HEK293T (cell line): ENCODE measurements at places on chromosomes 2 and 18.

DNA sequence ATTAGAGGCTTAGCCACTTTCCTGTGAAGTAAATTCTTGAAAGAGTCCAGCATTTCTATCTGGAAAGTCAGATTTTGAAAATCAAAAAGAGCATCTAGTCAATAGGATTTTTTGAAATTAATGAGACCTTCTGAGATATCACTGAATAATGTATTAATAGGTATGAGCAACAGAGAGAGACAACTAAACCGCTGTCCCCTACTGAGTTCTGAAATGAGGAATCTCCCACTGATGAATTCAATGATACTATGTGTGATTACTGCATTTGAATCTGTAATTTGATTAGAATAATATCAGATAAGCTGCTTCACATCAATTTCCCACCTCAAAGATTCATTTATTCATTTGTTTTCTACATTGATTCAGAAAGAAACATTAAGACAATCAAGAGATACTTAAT, 252.8 kb downstream of the TMX3 start:
- no peak for DNase-seq

- DNase-seq: no peak
Measured at GRCh38 chr2:162232027-162232426, 11.2 kb downstream of the FAP start.

DNA sequence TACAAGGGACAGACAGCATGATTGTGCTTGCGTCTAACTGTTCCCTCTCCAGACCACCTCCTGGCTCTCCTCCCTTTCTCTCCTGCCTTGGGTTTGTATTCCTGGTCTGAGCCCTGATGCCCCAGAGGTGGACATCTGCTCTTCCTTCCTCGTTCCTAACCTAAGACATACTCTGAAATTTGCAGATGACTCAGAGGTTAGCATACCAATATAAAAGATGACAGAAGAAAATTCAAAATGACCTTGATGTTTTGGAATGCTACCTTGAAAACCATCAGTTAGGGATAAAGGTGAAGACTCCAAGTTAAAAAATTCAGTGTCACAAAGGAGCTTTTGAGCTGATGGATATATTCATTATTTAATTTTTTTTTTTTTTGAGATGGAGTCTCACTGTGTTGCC, 12.9 kb downstream of the SMYD1 start:
- no peak for DNase-seq

DNA sequence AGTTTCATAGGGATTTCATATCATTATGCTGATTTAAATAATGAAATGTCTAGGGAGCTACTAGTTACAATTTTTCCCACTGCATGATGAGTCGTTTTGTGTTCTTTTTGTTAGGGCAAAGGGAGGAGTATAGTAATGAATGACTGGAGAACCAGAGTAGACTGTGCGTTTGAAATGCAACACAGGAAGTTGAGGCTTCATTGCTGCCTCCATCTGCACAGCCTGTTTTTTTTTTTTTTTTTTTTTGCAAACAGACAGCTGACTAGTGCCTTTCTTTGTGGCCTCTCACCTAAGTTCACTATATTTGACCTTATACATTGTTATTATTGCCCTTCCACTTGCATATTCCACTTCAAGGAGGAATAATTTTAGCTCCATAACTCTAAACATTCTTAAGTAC, 286.7 kb upstream of the LRRTM1 start:
- no peak for DNase-seq

DNA sequence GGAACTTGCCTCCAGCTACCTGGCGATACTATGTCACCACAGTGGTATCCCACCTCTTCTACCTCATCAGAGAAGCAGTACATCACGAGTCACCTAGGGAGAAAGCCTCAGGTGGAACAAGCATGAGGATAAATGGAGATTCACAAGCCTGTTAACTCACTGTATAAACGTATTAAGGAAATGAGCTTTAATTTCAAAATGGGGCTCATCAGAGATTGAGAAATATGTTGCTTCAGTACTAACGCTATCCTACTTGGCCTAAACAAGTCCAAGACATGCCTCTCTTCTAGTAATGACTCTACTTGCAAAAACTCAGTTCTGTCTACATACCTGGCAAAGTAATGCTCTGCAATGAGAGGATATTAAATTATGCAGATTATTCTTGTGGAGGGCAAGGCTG, 4.3 kb downstream of the SLC39A6 start:
- no peak for DNase-seq

- no peak for DNase-seq
Measured at GRCh38 chr2:215898363-215898762, 115.0 kb downstream of the MREG start.

DNA sequence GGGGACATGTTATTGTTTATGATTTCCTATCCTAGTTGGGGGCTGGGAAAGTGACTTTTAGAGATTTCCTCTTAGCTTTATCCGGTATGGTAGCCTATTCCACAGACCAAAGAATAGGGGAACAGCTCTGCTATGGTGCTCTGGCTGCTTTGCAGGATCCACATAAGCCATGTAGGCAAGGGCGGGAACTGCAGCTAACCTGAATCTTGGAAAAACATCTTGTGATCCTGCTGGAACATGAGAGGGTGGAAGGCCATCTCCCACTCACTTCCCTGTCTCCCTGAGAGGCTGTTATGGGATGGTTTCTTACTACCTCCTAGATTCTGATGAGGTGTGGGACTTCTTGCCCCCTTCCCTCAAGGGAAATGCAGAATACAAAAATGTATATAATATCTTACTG, 2.0 kb upstream of the DARS1 start:
- DNase-seq: no peak

DNA sequence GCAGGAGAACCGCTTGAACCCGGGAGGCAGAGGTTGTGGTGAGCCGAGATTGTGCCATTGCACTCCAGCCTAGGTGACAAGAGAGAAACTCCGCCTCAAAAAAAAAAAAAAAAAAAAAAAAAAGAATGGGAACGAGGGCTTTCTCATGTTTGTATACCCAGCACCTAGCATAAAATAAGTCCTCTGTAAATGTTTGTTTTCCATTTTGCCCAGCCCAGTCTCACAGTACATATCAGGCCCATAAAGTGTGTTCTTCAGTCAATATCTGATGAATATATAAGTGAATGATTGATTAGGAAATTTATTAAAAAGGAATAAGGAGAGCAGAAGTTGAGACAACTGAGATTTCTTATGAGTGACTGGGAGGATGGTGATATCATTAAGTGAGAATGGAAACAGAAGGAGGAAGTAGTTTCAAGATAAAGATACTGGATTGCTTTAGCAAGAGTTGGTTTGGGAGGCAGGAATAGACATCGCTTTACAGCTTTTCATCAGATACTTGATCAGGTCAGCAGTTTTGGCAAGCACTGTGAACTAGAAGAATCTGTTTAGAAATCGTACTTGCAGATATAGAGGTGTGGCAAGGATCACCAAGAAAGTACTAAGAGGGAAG, 327.5 kb downstream of the KIAA1328 start:
- no peak for DNase-seq

DNA sequence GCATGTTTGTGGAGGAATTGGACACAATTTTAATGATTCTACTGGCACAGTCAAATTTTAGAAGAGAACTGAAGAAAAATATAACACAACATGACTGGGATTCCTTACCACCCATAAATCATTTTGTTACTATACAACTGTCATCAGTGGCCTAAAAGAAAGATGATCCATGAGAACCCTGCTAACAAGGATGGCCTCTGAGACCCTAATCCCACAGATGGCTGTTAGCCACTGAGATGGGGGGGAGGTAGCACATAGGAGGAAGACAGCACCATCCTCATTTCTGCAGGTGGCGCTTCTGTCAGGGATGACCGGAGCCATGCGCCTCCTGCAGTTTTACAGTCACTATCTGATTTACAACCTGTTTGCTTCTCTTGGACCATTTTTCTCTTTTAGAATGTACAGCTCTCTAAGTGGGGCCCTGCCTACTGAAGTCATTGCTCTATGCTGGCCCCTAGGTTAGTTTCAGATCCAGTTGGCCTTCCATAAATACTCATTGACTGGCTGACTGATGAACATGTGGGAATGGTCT, 279.8 kb downstream of the NAPG start:
- DNase-seq: no peak

- no peak for DNase-seq
Measured at GRCh38 chr18:21949326-21950015, 208.9 kb downstream of the MIB1 start.

DNA sequence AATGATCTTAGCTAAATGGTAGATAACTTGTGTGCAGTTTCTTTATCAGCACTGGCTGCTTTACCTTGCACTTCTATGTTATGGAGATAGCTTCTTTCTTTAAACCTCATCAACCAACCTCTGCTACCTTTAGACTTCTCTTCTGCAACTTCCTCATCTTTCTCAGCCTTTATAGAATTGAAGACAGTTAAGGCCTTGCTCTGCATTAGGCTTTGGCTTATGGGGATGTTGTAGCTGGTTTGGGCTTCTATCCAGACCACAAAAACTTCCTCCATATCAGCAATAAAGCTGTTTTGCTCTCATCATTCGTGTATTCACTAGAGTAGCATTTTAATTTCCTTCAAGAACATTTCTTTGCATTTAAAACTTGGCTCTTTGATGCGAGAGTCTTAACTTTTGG, 123.7 kb downstream of the PIK3C3 start:
- no peak for DNase-seq

DNA sequence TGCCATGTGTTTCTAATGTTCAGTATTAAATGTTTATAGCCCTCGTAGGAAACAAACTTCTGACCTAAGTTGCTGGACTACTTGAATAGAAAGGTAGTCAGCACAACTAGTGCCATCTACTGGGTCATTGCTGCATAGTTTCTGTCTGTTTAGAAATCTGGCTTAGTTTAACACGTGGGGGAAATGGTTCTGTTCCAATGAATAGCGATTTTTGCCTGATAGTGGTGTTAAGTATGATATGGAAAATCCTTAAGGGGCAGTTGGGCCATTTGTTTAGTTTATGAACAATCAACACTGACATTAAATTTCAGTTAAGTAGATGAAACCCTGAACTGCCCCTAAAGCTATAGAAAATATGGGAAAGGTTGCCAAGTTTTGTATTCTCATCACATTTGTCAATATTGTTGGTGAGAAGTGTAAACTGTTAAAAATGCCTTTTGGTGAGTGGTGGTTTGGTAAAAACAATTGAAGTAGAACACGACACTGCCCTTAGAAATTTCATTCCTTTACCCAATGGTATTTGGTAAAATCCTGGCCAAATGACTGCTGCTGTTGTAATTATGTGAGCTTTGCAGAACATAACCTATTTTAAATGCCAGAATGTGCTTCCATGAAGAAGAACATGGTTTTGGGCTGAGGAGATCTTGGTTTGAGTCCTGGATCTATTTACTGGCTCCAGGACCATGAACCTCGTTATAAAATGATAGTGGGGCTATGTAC, 13.2 kb downstream of the NABP1 start:
- peak; percentile 67 for DNase-seq

DNA sequence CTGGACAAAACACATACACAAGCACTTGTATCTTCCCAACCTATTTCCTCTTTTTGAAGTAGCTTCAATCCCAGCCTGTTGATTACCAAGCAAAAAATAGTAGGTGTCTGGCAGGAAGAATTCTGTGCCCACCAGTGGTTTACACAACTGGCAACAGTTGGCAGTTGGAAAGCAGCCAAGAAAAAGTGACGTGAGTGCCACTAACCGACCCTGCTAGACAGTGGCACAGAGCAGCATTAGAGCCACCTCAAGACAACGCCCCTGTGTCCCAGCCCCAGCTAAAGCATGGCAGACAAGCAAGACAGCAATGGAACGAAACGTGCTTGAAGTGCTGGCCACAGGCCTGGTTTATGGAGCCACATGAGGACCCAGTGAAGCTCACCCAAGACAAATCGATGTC, 379.6 kb downstream of the FBXO15 start:
- DNase-seq: no peak

GRCh38 chr2:44450806-44451205, 89.1 kb downstream of the CAMKMT start:
- DNase-seq: no peak

DNA sequence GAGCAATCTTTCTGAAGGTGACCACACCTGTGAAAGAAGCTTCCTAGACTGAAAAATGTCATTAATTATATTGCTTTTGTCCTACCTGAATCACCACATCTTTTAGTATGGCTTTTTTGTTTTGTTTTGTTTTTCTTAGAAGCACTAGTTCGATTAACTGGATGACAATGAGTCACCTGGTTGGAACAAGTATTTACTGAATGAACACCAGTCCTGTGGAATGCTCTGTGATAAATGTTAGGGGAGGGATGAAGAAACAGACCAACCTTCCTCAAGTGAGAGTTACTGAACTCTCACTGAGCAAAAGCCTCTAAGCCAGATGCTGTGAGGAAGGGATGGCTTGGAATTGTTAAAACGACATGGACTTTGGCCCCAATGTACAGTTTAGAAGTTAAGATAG, 26.8 kb upstream of the DCC start:
- DNase-seq: no peak

DNA sequence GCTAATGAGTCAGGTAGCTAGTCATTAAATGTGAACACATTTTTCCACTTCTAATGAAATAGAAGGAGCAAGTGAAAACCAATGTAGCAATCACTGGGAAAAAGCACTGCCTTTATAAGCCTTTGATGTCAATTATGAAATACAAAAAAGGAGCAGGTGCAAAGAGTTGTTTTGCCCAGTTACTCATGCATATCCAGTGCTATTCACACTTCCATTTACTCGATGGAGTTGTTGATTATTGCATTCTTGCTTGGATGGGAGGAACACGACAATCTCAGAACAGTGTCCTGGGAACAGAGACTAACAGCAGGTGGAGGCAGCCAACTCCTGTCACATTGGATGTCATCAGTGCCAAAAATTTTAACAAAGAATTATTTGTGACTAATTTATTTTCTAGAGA, 372.5 kb downstream of the CBLN2 start:
- DNase-seq: no peak

- no peak for DNase-seq
Measured at GRCh38 chr2:72926368-72926767, 9.0 kb downstream of the EMX1 start.

DNA sequence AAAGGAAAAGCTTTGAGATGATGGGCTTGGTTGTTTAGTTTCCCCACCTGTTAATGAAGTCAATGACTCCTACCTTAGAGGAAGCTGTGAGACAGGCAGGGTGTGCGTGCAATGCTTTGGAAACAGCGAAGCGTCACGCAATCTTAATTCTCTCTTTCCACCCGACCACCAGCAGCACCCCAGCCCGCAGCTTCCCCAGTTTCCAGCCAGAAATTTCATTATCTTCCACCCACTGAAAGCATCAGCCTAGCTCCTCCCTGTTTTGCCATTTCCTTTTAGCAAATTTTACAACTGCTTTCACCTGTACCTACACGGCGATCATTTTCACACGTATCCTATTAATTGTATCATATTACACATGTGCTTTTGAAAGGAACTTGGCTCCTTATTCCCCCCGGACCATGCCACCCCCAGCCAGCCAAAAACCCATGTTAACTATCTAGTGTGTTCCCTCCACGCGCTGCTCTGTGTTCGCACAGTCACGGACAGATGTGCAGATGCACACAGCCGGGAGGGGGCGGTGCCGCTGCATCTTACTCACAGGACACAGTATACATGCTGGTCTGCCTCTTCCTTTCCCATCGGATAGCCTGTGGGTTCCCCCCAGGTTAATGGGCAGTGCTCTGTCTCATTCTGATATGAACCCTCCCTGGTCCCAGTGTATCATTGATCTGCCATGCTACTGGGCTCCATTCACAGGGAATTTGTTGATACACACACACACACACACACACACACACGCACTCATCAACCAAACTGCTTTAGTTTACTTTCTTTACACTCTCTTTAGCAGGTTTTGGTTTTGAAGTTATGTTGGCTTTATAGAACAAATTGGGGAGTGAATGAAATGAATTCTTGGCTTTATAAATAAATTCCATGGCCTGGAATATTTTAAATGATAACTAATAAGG, 22.4 kb downstream of the CYP27C1 start:
- peak; percentile 80 for DNase-seq
